ENCODE measurements at places on chromosomes 1 and 21.

DNA sequence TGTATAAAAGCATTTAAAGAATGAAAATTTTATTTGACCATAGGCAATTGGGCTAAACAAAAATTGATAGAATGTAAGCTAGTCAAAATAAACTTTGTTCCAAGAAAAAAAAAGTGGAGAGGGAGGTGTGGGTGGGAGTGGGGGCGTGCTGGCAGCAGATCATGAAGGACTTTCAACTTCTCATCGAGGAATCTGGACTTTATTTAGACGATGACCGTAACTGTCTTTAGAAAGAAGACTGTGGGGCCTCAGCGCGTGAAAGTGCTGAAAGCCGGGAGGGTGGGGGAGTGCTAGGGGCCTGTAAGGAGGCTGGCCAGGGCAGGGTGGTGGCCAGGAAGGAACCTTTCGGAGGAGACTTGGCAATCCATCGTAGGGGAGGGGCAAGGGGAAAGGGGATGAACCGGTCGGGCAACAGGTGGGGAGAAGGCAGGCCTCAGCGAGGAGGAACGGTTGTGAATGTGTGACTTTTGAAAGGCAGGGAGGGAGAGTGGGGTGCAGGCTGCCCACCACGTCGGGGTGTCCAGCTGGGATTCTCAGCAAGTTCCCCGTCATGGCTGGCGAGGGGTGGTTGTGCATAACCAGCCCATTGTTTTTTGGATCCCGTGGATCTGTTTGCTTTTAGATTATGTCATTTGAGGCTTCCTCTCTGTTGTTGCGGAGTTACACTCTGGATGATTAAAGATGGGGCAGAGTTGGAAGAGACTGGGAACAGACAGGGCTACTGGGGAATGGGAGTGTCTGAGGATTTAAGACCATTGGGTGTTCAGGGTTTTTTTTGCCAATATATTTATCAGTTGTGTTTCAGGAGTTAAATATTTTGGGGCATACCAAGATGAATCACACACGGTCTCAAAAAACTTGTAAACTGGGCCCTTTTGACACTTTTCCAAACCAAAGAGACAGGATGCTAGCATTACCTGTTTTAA, 35.5 kb downstream of the HUNK start:
- DNase-seq: peak; percentile 1

- no peak for DNase-seq
These were observed 69.5 kb upstream of the ERRFI1 start for GRCh38 chr1:8095584-8095983.

DNA sequence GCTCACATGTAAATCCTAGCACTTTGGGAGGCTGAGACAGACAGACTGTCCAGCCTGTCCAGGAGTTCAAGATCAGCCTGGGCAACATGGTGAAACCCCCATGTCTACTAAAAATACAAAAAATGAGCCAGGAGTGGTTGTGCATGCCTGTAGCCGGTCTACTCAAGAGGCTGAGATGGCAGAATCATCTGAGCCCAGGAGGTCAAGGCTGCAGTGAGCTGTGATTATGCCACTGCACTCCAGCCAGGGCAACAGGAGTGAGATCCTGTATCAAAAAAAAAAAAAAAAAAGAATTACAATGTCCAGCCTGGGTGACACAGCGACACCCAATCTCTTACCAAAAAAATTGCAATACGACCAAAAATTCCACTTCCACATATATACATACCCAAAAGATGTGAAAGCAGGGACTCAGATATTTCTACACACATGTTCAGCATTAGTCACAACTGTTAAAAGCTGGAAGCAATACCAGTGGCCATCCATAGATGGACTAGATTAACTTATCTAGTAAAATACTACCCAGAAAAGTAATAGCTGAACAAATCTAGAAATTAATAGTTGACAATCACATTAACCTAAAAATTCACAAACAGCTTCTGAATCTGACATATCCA, 49.2 kb downstream of the ASH1L start:
- DNase-seq: no peak

GRCh38 chr1:245999697-246000637, 507.1 kb downstream of the SMYD3 start:
- no peak for DNase-seq

DNA sequence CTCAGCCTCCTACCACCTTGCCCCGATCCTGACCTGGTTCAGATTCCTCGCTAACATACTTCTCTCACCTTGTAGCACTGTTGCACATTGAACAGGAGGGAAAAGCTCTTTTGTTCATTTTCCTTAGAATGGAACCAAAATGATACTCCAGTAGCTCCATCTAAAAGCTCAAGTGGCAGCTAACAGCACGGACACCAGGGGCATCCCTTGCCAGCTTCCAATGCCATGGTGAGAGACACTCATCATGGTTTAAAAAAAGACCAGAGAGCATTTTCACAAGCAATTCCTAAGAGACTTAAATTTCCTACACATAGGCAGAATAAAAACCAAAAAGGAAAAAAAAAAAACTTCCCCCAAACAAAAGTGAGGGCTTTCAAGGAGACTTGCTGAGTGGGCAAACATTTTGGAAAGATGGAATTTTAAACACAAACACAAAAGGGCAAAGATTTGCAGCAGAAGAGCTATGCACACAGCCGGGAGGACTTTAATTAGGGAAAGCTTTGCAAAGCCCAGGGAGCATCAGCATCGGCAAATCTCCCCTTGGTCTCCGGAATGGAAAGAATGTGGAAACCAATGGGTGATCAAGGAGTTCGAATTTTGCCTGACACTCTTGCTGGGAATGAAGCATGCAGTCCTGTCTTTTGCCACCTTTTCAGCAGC, 84.3 kb downstream of the CAPZB start:
- DNase-seq: no peak

GRCh38 chr21:44427241-44428120, 27.8 kb upstream of the LRRC3 start:
- no peak for DNase-seq

GRCh38 chr1:109595531-109595930, 23.9 kb downstream of the GNAT2 start:
- no peak for DNase-seq

- peak; percentile 81 for DNase-seq
These were observed 32.6 kb downstream of the DNTTIP2 start for GRCh38 chr1:93846206-93846991.

GRCh38 chr1:104402178-104402577, 652.5 kb downstream of the AMY1C start:
- no peak for DNase-seq

DNA sequence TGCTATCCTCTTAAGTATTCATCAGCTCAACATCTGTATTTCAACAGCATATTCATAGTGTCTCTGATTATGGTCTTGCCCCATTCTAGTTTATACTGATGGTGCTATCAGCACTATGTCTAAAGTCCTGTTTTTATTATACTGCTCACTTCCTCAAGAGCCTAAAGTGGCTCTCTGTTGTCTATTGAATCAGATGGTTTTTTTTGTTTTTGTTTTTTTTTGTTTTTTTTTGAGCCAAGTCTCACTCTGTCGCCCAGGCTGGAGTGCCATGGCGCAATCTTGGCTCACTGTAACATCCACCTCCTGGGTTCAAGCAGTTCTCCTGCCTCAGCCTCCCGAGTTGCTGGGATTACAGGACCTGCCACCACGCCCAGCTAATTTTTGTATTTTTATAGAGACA, 6.1 kb downstream of the STX12 start:
- no peak for DNase-seq

DNA sequence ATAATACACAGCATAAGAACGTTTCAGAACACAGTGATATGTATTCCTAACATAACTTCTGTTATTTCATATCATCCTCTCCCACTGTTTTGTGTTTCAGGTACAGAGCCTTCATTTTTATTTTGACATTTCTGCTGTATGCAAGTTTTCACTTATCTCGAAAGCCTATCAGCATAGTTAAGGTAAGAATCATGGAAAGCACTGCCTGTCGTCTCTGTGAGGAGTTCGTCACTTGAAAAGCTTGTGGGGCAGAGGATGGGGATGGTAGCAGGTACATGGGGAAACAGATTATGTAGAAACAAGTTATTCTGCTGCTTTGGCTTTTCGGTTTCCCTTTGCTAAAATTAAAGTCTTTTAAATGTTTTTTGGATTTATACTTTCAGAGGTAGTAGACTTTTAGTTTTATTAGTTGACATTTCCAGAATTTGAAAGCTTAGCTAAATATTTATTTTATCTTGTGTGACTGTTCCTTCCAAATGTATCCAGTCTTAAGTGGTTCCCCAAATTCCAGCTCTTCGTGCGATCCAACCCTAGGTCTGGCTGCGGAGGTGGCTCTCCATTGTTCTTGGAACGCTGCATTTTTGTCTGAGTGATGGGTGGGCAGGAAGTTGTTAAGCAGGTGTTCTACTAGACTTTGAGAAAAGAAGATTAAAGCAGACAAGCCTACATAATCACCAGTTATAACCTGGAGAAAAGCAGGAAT, 12.2 kb downstream of the SLC37A1 start:
- DNase-seq: no peak

- DNase-seq: no peak
These were observed 18.8 kb downstream of the EIF2D start for GRCh38 chr1:206593351-206593925.

- DNase-seq: no peak
These were observed at the start of gene BRINP2 for GRCh38 chr1:177170756-177171535. BRINP2 (plus strand) TSS chr1:177170958; CDS start chr1:177229877, 58,919 bp downstream.

GRCh38 chr1:68542586-68542985, 45.7 kb upstream of the DEPDC1 start:
- no peak for DNase-seq

GRCh38 chr1:76744989-76745388, 122.3 kb upstream of the ST6GALNAC5 start:
- no peak for DNase-seq

DNA sequence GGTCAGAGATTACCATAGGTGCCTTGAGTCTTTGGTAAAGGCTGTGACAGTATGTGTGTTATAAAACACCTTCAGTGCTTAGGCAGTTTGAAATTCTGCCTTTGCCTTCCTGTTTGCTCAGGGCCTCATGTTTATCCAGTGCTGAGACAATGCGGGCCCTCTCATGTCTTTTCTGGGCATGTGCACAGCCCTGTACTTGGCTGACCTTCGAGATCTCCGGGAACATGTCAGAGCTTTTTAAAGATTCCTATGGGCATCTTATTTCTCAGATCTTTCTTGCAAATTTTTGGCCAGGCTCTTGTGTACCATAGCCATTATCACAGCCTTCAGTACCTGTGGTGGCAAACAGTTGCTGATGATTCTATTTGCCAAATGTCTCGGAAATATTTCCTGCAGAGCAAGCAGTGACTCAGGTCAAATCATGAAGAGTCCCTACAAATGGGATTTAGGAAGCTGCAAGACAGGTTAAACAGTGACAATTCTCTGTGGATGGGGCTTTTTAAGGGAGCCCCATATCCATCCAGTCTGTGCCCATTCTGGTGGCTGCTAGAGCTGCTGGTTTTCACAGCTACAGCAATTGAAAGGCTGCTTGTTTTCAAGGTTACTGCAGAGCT, 42.1 kb downstream of the HOOK1 start:
- DNase-seq: no peak

GRCh38 chr1:80181418-80181817, 1174.9 kb upstream of the ADGRL4 start:
- no peak for DNase-seq

- DNase-seq: no peak
These were observed 68.9 kb downstream of the IFI44 start for GRCh38 chr1:78718566-78718965.

DNA sequence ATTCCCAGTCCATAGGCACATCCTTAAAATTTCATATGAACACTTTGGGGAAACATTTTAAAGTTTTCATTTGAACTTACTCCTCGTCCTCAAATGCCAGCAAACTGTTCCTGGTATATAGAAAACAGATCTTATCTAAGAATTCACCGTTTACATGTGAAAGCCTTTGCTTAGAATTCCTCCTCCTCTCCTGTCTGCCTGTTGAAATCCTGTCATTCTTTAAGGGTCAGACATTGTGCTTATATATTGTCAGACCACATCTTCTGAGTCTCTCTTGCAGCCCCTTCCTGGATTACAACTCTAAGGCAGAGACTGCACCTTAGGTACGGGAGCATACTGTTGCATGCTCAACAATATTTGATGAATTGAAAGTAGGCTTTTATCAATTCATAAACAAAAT, 239.7 kb downstream of the SMYD3 start:
- no peak for DNase-seq

DNA sequence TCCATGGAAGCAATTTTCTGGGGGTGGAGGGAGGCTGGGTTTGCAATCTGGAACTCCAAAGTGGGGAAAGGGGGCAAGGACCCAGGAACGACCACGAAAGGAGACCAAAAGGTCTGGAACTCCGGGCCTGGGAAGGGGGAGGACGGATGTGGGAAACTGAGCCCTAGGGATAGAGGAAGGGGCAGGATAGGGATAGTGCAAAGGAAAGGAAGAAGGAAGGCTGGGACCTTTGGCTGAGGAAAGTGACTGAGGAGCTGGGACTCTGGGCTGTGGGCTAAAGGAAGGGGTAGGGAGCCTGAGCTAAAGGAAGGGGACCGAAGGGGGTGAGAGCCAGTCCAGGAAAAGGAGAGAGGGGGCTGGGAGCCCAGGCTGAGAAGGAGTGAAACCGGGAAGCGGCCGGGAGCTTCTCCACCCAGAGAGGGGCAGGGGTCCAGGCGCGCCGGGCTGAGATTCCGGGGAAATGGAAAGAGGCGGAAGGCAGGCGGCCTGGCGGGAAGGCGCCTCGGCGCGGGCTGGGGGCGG, 395 bp downstream of the SLC9A1 start:
- no peak for DNase-seq

DNA sequence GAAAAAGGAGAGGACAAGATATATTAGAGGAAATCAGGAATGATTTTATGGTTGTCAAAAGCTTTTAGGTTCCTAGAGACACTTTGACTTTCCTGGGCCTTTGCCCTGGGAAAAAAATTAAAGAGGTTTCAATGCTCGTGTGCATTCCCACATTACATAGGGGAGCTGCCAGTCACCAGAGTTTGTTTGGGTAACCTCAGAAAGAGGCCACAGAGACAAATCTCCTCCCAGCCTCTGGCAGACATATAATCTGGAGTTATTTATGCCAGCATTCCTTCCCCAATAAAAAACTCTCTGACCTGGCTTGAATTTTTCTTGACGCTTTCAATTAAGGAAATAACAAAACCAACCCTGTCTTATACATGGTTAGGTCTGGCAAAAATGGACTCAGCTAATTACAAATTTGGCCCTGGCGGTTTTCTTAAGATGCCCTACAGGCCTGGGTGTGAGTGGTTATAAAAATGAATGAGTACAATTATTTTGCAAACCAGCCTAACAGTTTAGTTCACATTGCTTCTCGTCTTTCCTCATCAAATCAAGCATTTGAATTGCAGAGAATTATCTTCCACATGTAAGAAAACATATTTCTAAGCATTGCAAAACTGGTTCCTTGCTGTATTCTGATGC, 63.7 kb downstream of the WLS start:
- DNase-seq: no peak

GRCh38 chr1:221886743-221887414, 145.0 kb upstream of the DUSP10 start:
- DNase-seq: peak; percentile 97

- no peak for DNase-seq
These were observed 406.7 kb downstream of the NTNG1 start for GRCh38 chr1:107547363-107548155.

- DNase-seq: no peak
These were observed 1.4 kb downstream of the GPR161 start for GRCh38 chr1:168135116-168135920.

DNA sequence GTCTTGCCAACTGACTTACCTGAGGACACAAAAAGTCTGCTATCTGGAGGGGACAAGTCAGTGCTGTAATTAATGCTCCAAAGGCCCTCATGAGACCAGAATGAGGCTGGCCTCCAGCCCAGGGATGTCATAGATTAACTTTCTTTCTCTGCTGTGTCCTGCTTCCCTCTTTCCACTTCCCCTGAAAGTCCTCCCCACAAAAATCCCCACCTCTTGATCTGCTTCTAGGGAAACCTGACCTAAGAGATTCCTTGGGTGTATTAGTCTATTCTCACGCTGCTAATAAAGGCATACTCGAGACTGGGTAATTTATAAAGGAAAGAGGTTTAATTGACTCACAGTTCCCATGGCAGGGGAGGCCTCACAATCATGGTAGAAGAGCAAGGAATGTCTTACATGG, 39.2 kb downstream of the RUNX3 start:
- DNase-seq: no peak
